ENCODE measurements at places on chromosomes 1 and 21.

DNA sequence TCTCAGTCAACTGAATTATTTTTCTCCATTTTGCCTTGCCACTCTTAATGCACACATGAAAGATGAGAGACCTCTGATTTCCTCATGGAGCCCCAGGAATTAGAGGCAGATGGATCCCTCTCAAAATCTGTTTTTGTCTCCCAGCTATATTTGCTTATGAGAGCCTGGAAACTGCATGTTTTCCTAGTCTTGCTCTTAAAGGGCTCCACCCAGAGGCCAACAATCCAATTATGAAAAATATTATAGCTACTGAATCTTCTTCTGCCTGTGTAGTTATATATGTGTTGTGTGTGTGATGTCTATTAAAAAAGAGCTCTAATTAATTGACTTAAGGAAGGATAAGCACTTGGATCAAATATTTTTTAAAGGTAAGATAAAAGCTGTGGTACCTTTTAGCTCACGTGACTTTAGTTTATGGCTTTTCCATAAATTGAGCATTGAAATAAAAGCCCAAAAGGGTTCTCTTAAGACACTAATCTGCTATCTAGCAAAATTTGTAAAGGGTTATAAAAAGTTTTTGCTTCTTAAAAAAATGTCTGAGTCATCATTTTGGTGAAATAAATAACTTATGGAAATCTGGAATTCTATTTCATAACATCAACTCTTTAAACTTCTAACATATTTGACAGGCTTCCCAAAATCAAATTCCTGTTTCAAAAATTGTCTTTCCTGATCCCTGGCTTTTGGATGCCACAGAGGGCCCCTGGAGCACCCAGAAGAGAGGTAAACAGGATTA is 31.2 kb upstream of the TSPEAR start:
- DNase-seq: no peak

- no peak for DNase-seq
These were observed 10.2 kb upstream of the NKAIN1 start for GRCh38 chr1:31249854-31250253.

DNA sequence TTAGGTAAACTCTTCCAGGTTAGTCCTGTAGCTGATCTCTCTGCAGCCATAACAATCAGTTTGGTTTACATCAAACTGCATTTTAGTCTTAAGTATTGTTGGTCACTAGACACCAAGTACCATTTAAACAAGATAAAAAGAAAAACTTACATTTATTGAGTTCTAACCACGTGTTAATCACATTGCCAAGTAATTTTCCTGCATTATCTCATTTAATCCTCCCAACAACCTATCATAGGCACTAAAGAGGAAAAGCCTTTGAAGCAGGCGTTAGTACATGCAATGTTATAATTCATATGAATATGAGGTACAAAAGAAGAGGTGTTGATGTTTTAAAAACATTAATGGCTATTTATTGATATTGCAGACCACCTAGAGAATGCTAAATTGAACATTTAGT is 9.0 kb downstream of the DR1 start:
- DNase-seq: no peak

DNA sequence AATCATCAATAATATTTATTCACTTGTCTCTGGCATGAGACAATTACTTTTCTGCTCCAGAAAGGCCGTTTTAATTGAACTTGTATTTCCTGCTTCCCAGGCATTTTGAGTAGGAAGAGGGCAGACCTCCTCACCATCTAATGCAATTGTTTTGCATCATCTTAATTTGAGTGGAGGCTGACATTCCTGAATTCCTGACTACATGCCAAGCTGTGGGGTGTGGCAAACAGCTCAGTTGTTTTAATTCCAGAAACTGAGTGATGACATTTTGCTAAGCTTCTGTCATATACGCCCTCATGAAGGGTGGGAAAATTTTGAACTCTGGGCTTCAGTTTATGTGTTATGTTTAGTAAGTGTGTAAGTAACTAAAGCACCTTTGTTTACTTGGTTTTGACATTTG is 125.4 kb upstream of the USP25 start:
- DNase-seq: no peak

DNA sequence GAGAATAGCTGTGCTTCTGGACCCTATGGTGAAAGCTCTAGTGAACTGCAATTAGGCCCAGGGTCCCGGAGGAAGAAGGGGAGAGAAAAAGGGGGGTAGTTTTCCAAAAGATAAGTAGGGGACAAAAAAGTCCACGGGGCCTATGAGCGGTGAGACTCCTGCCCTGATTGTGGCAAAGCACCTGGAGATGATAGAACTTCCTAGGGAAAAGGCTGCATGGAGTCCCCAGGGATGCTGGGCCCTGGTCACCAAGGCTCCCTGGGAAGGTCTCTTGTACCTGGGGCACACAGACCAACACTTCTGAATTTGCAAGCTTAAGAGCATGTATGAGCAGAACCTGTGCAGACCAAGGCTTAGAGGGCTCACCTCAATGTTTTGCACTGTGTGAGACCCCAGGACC is 5.4 kb upstream of the SHISA4 start:
- DNase-seq: no peak

- no peak for DNase-seq
These were observed 287.8 kb upstream of the RGS18 start for GRCh38 chr1:191870490-191870889.

DNA sequence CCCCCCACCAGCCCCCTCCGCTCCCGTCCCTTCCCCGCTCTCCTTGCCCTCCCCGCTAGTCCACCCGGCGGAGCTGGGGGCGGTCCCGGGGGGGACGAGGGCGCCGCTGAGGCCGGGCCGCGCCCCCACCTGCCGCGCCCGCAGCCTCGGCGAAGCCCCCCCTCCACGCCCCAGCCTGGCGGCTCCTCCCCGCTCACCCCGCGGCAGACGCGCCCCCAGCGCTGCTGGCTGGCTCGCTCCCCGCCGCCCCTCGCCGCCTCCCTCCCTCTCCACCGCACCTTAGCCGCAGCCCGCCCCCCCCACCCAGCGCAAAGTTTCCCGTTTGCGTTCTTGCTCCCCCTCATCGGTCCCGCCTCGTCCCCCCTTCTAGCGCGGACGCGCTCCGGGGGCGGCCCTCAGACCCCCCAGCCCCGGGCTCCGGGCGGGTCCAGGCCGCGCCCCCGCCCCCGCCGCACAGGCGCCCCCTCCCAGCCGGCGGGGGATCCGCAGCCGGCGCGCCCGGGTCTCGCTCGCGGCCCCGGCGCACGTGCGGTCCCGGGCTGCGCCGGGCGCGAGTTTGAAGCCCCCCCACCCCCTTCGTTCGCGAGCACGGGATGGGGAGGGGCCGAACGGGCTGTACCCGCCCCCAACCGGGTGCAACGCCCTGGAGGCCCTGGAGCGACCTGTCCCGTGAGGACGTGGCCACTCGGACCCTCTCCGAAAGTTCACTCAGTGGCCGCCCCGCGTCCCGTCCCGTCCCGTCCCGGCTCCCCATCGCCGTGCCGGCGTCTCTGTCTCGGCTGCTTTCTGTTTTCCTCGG is 623 bp downstream of the PTPRF start:
- DNase-seq: no peak

GRCh38 chr1:33443080-33443704 is 12.3 kb upstream of the PHC2 start:
- no peak for DNase-seq

- DNase-seq: no peak
These were observed 162.5 kb upstream of the SGIP1 start for GRCh38 chr1:66371233-66372005.

DNA sequence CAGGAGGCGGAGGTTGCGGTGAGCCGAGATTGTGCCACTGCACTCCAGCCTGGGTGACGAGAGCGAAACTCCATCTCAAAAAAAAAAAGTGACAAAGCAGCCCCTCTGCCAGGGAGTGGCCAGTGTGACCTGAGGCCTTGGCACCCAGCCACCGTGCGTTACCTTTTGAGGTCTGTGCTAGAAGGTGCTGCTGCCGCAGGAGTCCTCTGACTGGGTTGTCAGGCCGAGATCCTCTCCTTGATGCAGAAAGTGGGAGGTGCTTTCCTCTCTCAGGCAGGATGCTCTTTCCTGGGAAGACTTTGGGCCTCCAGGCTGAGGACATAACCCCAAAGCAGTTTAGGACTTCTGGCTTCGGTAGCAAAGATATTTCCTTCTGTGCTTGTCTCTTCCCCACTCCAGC is 280.5 kb upstream of the VAMP3 start:
- no peak for DNase-seq
